ENCODE measurements at places on chromosomes 3 and 15.

DNA sequence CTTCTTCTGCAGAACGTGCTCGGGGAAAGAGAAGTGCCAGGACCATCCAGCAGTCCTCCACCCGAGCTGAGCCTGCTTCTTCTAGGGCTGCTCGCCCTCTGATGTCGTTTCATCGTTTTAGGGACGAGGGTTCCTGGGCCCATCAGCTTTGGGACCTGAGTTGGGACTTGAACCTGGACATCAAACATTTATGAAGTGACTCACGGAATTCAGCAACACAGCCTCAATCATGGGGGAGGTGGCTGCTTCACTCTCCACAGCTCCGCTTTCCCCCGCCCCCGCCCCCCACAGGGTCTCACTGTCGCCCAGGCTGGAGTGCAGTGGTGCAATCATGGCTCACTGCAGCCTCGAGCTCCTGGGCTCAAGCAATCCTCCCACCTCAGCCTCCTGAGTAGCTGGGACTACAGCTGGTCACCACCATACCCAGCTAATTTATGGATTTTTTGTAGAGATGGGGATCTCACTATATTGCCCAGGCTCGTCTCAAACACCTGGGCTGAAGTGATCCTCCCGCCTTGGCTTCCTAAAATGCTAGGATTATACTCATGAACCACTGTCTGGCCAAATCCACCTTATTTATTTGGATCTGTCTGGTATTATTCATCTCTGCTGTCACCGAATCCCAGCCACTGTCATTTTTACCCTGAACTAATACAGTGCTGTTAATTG lies 725 bp upstream of the SCAMP2 start:
- no peak for DNase-seq

GRCh38 chr15:85947936-85948335 lies 131.7 kb upstream of the AGBL1 start:
- DNase-seq = no peak

DNA sequence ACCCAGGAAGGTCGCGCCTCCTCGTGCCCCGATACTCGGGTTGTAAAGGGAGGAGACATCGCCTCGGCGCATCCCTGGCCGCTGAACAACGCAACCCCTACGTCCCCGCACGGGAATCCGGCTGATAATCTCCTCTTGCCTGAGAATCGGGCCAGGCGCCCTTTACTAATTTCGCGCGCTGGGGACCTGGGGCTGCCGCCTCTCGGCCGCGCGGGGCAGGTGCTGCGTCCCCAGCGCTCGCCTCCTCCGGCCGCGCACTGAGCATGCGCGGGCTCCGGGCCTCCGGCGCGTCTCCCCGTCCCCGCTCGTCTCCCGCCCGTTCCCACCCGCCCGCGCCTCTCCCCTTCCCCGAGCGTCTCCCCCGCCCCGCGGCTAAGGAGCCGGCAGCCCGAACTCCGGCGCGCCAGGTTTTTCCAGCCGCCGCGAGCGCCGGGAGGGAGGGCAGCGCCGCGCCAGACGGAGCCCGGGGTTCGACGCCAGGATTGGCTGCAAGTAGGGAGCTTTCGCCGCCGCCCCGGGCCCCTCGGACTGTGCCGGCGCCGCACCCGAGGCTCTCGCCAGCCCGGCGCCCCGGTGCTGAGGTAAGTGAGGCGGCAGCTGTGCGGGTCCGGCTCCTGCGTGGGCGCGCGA lies at the start of gene CNTN4:
Gene CNTN4, plus strand, starts transcription at position 469 of the 630 bp plus-strand sequence.
- peak; percentile 24 for DNase-seq

DNA sequence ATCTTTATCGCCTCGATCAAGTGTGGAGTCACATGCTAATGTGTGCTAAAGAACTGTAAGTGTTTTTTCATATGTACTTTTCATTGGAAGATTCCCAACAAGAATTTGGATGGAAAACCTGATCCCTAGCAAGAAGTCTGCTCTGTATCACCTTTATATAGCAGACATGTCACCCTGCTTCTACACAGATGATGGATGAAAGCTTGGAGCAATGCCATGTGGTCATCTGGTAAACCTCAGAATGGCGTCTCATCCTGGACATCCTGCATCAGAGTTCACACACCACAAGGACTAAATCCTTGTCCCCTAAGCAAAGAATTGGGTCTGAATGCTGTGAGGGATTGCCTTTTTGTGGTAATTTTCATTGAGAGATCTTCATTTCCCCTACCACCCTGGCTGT lies 42.1 kb upstream of the CTDSPL start:
- DNase-seq = no peak
